Hematopoietic multipotent progenitor cell treated with erythropoietin and hydrocortisone succinate and interleukin-3 and kit ligand, for 8 days (in vitro differentiated cells): ENCODE measurements at places on chromosomes 12 and 14.

- no peak for DNase-seq
Measured at GRCh38 chr12:71128191-71128788, 29.5 kb downstream of the TSPAN8 start.

GRCh38 chr12:30108666-30109065, 324.9 kb upstream of the TMTC1 start:
- no peak for DNase-seq

DNA sequence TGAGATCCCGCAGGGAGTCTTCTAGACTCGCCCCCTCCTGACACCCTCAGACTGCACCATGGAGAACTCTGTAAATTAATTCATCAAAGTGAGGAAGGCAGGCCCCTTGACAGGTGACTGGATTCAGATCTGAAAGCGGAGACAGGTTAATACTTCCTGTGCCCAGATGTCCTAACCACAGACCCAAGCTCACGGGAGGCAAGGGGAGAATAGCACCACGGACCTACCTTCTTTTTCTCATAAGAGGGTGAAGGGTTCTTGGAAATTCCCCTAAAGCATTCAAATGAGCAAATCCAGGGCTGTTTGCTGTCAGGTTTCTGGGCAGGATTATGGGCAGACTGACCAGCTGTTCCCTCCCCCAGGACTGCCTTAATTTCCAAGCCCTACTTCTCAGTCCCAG, 170.0 kb downstream of the ZFP36L1 start:
- no peak for DNase-seq

GRCh38 chr12:59651229-59651920, 55.5 kb downstream of the SLC16A7 start:
- peak; percentile 4 for DNase-seq

DNA sequence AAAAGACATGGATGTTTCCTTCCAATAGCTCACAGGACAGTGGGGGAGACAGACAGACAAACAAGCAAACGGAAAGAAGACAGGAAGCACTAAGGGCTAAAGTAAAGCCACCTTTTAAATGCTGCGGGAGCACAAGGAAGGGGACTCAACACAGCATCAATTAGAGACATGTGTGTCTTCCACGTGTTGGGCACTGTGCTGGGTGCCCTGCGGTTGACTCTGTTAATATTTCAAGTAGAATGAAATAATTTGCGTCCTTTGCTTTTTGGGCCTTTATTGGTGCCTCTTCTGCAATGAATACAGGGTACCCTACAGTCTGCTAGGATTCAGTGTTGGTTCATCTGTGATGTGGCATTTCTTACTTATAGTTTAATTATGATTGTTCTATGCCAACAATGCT, 90.9 kb upstream of the CPM start:
- no peak for DNase-seq

DNA sequence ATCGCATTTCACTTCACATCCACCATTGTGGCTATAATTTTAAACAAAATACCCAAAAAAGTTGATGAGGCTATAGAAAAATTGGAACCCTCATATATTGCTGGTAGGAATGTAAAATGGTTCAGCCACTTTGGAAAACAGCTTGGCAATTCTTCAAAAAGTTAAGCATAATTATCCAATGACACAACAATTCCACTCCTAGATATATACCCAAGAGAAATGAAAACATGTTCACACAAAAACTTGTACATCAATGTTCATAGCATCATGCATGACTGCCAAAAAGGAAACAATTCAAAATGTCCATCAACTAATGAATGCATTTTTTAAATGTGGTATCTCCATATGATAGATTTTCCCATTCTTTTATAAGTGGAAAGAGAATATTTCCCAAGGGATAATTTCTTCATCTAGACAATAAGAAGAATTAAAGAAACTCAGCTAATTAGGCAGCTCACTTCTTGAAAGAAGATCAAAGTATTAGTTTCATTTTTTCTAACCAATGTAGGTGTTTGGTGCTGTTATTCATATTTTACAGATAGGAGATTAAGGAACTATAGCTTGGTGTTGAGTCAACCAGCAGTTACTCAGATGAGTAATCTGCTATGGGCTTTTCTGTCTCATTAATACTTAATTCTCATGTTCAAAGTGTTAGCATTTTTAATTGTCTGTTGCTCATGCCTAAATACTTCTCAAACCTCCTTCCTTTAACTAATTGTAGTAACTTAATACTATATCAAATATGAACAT, 32.8 kb downstream of the YEATS4 start:
- DNase-seq: no peak

DNA sequence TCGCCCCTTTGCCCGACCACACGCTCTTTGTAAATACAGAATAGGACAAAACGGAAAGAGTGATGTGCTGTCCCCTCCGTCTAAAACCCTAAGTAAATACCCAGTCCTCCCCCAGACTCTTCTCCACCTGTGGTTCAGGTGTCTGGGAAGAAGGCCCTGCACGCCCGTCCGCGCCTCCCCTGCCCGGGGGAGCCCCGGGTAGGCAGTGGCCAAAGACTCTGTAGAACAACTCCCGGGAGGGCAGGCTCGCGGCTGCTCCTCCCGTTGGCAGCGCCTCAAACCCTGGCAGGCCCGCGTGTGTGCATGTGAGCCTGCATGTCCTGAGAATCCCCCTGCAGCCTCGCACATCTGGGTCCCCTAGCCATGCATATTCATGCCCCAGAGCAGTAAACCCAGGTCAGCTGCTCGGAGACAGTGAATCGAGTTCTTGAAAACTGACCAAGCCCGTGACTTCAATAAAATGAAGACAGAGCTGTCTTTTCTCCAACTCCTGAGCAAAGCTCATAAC, 165.8 kb downstream of the MON2 start:
- peak; percentile 16 for DNase-seq

GRCh38 chr12:132061641-132062430, 82.3 kb downstream of the DDX51 start:
- DNase-seq: no peak

DNA sequence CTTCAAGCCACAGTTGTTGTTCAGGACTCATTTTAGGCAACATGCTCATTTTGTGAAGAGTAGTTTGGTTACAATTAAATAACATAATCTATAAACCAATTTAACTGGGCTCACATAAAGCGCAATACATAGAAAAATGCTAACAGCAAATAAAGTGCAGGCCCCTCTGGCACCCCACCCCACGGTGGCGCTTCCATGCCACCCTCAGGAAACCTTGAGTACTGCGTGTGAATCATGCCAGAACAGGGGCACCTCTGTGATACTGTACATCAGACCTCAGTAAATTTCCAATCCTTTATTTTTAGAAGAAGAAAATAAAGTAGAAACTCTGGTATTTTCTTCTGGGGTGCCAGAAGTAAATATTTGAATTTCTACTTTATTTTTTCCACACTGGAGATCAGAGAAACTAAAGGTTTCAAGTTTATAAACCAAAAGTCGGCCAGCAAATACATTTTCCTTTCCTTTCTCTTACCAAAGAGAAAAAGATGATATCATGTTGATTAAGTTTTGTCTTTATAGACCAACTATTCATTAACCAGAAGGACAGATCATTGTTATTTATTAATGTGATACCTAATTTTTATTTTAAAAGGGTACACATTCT, 316.8 kb downstream of the PAWR start:
- DNase-seq: peak; percentile 32

DNA sequence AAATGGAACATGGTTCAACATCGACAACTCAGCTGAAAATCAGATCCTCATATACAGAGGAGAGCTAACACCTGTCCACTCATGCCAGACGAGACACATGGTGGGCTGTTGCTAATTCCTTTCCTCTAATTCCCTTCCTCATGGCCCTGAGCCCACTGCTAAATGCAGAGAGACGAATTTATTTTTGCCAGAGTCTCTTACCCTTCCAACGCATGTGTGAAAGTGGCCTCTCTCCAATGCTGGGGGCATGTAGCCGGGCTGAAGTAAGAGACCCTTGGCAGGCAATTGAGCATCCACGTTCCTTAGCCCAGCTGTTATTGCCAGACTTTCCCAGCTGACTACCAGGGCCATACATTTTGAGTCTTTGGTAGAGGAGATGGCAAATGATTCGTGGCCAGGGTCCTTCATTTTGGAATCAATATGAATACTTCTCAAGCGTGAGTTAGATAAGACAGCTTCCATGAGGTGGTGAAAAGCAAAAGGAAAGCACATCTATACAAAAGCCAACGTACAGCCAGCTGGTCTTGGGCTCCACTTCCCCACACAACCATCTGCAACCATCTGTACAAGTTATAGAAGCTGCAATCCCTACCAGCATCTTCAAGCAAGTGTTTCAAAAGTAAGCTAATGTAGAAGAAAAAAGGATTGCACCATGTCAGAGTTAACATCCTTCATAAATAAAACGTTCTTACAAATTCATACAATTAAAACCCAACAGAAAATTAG, 28.6 kb downstream of the CORO1C start:
- DNase-seq: no peak

GRCh38 chr14:21070610-21071224, 613 bp downstream of the ARHGEF40 start:
- no peak for DNase-seq

DNA sequence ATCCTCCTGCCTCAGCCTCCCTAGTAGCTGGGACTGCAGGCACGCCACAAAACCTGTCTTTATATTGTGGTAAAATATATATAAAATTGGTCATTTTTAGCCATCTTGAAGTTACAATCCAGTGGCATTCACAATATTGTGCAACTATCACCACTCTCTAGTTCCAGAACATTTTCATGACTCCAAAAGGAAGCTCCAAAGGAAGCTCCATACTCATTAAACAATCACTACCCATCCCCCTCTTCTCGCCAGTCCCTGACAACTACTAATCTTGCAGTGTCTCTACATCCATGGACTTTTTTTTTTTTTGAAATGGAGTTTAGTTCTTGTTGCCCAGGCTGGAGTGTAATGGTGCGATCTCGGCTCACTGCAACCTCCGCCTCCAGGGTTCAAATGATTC, 3.1 kb downstream of the GCH1 start:
- no peak for DNase-seq

DNA sequence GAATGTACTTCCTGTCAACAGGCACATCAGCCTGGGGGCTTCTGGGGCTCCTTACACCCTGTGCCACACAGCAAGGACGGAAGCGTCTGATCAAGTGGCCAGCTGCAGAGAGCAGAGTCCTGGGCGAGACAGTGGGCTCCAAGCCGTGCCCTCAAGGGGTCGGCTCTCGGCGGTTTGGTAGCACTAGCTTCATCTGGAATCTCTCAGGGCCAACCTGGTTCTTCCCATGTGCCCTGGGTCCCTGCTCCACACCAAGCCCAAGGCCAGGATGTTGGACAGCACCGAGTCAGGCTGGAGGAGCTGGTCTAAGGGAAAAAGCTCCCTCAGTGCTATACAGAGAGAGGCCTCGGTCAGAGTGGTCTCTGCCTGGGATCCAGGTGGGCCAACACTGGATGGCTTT, 20.5 kb downstream of the DIO3 start:
- no peak for DNase-seq
